ENCODE measurements at places on chromosomes 12 and 14. TPM values are rescaled to one million over a fixed set of nuclear protein-coding genes. Genes with fewer than 3 reads are reported as not detected.
A peak's percentile ranks its signal among the peaks of the same experiment; 100 is the strongest.

FGF6 gene
- not detected for total RNA-seq

CLEC9A gene
- not detected for total RNA-seq

DNA sequence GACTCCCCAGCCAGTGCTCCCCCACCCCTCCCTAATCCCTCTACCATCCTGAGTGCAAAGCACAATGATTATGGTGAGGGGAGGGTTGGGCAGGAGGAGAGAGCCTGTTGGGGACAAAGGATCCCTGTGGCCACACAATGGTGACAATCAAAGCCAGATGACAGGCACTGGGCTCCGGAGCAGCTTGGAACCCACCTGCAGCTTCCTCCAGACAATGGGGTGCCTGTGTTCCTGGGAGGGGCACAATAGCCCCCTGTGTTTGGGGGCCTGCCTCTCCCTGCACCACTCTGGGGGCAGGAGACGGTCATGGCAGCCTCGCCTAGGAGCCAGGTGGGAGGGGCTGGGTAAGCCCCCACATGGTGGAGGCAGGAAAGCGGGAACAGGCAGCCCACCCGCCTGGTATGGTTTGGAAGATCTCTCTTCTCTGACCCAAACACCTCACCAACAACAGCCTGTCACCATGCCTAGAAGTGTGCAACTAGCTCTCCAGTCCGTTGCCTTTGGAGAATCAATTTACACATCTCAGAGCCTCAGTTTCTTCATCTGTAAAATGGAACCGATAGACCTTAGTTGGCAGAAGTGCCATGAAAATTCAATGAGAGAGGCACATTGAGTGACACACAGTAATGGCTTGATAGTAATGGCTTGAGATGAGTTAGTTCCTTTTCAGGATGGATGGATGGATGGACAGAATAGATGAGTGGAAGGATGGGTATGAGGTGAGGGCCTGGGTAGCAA is 53.0 kb downstream of the MVK start:
- no peak overlapping the region for H3K4me3 ChIP-seq
- no peaks in the 10 kb centered on the region for H3K36me3 ChIP-seq
- peaks cover 19% of the 10 kb centered on the region for H3K27me3 ChIP-seq

- H3K4me1 ChIP-seq = no peaks in the 10 kb centered on the region
- H3K4me3 ChIP-seq = no peak overlapping the region
- H3K27ac ChIP-seq = no peak overlapping the region
- DNase-seq = no peak
Measured at GRCh38 chr12:32437095-32437515, 37.7 kb downstream of the FGD4 start.

- no peaks in the 10 kb centered on the region for H3K27me3 ChIP-seq
- peaks cover 99% of the 10 kb centered on the region for H3K4me1 ChIP-seq
- peak overlapping the region; percentile 77 for H3K27ac ChIP-seq
- no peak overlapping the region for H3K4me3 ChIP-seq
- no peak for DNase-seq
- H3K36me3 ChIP-seq = peaks cover 63% of the 10 kb centered on the region
Measured at GRCh38 chr14:91378930-91379578, 38.6 kb downstream of the CCDC88C start.

- H3K4me1 ChIP-seq = peaks cover 21% of the 10 kb centered on the region
- H3K27ac ChIP-seq = no peak overlapping the region
- no peak overlapping the region for H3K4me3 ChIP-seq
Measured at GRCh38 chr12:89448951-89449371, 75.6 kb downstream of the GALNT4 start.

DNA sequence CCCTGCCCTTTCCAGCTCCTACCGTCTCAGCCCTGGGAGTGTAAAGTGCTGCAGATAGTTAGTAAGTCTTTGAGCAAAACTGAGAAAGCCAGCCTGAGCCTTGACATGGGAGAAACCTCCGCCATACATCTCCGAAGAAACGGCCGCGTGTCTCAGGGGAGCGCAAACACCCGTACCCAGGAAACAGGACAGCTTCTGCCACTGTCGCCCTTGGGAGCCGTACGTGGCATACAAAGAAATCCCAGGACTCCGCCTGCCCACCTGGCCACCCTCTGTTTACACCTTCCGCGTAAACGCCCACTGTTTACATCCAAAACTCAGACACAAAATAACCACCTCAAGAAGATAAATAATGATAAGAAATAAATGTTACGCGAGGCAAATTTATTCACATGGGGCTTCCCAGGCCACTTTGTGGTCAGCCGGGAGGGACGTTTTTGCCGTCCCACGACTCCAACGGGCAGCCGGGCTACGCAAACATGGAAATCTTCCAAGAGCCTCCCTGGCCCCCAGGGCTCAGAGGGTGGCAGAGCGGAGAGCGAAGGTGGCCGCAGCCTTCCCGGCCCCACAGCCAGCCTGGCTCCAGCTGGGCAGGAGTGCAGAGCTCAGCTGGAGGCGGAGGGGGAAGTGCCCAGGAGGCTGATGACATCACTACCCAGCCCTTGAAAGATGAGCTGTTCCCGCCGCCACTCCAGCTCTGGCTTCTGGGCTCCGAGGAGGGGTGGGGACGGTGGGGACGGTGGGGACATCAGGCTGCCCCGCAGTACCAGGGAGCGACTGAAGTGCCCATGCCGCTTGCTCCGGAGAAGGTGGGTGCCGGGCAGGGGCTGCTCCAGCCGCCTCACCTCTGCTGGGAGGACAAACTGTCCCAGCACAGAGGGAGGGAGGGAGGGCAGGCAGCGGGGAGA is at the start of gene BDKRB2:
BDKRB2 (plus strand) TSS at position 689 of the 908 bp plus-strand sequence. CDS start 32,269 bp downstream, outside the sequence.
- peaks cover 13% of the 10 kb centered on the region for H3K27me3 ChIP-seq
- H3K4me1 ChIP-seq = peaks cover 4% of the 10 kb centered on the region
- H3K27ac ChIP-seq = no peak within 1 kb of the TSS
- no peaks in the 10 kb centered on the region for H3K36me3 ChIP-seq
- DNase-seq = no peak

GRCh38 chr12:57001448-57001906 is 4.9 kb downstream of the ZBTB39 start:
- H3K4me3 ChIP-seq = no peak overlapping the region
- peaks cover 26% of the 10 kb centered on the region for H3K36me3 ChIP-seq
- DNase-seq = peak; percentile 78
- H3K27me3 ChIP-seq = no peaks in the 10 kb centered on the region

GRCh38 chr12:64937452-64937851 is 113.0 kb downstream of the TBC1D30 start:
- no peaks in the 10 kb centered on the region for H3K4me1 ChIP-seq
- H3K27me3 ChIP-seq = peaks cover 9% of the 10 kb centered on the region
- no peak overlapping the region for H3K27ac ChIP-seq
- H3K4me3 ChIP-seq = no peak overlapping the region
- H3K36me3 ChIP-seq = no peaks in the 10 kb centered on the region

- no peak for DNase-seq
- H3K4me1 ChIP-seq = peaks cover 3% of the 10 kb centered on the region
- no peak overlapping the region for H3K4me3 ChIP-seq
- H3K36me3 ChIP-seq = no peaks in the 10 kb centered on the region
Measured at GRCh38 chr14:54722791-54723432, 156.0 kb downstream of the SAMD4A start.

DNA sequence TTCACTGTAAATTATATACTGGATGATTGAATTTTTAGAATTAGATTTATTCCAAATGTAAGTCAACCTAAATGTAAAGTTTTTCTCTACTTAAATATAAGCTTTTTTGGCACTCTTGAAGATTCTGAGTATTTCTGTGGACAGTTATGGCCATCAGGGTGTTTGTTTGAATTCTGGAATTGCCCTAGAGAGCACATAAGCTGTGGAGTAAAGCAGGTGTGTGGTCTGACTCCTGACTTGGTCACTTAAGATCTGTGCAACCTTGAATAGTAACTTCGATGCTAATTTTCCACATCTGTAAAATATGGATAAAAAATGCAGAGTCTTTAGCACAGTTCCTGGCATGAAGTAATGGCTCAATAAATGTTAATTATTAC is 64.4 kb downstream of the FUT8 start:
- no peaks in the 10 kb centered on the region for H3K27me3 ChIP-seq
- peaks cover 49% of the 10 kb centered on the region for H3K4me1 ChIP-seq
- no peak overlapping the region for H3K4me3 ChIP-seq
- no peak overlapping the region for H3K27ac ChIP-seq
- no peak for DNase-seq

DNA sequence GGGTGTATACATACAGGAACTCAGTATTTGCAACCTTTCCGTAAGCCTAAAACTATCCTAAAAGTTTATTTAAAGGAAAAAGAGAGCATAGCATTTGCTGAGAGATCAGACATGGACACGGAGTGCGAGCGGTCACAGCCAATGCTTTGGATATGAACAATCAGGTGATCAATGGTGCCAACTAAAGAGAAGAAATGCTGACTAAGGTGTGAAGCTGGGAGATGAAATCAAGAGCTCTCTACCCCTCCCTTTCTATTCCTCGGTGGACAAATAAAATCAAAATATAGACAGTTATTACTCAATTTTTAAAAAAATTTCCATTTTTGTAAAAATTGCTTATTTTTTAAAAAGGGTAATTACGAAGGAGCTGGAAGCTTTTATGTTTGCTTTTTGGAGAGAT is 29.2 kb downstream of the NT5DC3 start:
- H3K36me3 ChIP-seq = peaks cover 8% of the 10 kb centered on the region
- no peak overlapping the region for H3K4me3 ChIP-seq
- H3K4me1 ChIP-seq = no peaks in the 10 kb centered on the region
- no peak overlapping the region for H3K27ac ChIP-seq

- no peaks in the 10 kb centered on the region for H3K4me1 ChIP-seq
- H3K27ac ChIP-seq = no peak overlapping the region
Measured at GRCh38 chr12:94495445-94496115, 35.9 kb upstream of the CEP83 start.

DNA sequence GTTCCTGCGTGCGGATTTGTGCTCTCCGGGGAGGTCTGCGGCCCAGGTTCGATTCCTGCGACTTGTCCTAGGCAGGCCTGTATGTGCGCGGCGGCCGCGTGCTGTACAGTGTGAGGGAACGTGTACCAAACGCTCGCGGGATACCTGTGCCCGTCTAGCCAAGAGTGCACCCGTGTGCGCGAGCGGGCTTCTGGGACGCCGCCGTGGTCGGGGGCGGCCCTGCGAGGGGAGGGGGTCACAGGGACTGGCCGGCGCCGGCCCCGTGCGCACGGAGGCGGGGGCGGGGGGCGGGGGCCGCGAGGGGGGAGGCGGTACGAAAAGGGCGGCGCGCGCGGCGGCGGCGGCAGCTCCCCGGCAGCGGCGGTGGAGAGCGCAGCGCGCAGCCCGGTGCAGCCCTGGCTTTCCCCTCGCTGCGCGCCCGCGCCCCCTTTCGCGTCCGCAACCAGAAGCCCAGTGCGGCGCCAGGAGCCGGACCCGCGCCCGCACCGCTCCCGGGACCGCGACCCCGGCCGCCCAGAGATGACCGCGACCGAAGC is at the start of gene DLK1:
DLK1 (plus strand) TSS at position 343 of the 536 bp plus-strand sequence; CDS start at position 520, 177 bp downstream.
- no peaks in the 10 kb centered on the region for H3K4me1 ChIP-seq
- H3K27me3 ChIP-seq = peaks cover 35% of the 10 kb centered on the region
- no peak within 1 kb of the TSS for H3K27ac ChIP-seq

DIO2 gene
- total RNA-seq = not detected

DNA sequence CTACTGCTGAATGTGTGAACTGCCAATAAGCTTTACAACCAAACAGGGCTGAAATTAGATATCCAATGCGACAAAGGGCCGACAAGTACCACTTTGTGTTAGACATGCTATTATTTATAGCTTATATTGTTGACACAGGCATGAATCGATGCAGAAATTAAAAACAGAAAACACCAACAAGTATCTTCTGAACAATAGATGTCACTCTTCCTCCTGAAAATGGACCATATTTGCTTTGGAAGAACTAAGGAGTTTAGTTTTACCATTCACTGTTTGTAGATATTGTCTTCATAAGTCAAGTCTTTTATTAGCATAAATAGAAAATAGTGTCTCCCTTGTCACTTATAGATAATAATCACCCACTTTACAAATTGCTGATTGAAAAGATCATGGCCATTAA is 86.5 kb downstream of the LRIG3 start:
- no peaks in the 10 kb centered on the region for H3K36me3 ChIP-seq
- DNase-seq = no peak
- no peak overlapping the region for H3K4me3 ChIP-seq
- H3K4me1 ChIP-seq = no peaks in the 10 kb centered on the region
- no peaks in the 10 kb centered on the region for H3K27me3 ChIP-seq

DNA sequence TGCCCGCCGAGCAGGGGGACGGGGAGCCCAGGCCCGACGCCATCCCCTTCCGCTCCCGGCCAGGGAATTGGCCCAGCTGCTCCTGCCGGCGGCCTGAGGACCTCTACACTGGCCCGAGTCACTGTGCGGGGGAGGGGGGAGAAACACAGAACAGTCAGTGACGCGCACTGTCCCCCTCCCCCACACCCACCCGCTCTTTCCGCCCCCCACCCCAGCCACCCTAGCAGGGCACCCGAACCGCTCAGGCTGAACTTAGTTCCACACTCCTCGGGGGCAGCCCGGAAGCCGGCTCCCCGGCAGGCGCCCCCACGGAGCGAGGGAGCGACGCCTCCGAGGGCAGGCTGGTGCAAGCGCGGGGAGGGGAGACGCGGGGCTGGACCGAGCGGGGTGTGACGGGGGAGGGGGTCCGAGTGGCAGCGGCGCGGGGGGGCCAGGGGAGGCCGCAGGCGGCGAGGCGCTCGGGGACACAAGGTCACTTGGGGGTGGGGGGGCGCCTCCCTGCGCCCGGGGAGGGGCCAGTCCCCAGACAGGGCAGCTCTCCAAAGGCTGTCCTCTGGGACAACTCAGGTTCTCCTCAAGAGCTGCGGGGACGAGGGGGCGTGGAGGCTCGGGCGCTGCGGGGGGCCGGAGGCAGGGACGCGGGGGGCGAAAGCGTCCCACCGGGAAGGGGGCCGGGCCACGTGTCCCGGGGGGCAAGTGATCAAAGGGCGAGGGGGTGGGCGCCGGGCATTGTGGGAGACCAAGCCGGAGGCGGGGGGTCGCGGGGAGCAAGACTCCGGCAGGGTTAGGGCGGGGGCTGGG is 648 bp downstream of the CHD4 start:
- H3K27me3 ChIP-seq = no peaks in the 10 kb centered on the region
- peak overlapping the region; percentile 75 for H3K27ac ChIP-seq
- no peak for DNase-seq
- no peak overlapping the region for H3K4me3 ChIP-seq
- H3K36me3 ChIP-seq = peaks cover 41% of the 10 kb centered on the region
- H3K4me1 ChIP-seq = peaks cover 53% of the 10 kb centered on the region

DNA sequence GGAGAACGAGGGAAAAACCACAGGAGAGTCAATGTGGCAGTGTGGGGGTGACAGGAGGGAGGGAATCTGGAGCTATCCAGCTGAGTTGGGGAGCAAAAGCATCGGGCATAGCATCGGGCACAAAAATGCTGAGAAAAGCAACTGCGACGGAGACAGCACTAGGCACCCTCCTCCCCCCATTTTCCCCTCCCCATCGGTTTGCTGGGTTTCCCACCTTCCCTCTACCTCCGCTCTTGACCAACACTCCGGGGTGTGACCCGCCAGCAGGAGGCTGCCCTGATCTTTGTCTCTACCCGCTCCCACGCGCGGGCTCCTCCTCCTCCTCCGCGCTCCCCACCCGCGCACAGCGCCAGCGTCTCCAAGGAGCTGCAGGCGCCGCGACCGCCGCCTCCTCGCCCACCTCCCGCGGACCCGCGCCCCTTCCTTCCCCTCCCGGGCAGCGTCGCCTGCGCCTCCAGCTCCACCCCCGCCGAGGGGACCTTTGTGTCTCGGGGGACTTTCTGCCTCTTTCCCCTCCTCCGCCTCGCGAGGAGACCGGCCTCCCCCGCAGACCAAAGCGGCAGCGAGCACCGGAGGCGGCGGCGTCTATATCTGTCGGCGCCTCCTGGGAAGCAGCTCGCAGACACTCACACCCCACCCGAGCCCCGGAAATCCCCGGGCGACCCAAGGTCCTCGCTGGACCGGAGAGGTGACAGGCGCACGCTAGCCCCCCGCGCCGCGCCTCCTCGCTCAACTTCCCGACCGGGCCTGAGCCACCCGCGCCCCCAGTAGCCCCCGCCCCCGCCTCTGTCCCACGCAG is 920 bp downstream of the CDK17 start:
- DNase-seq = peak; percentile 74
- peak overlapping the region; percentile 94 for H3K4me3 ChIP-seq
- peaks cover 11% of the 10 kb centered on the region for H3K36me3 ChIP-seq
- H3K27me3 ChIP-seq = no peaks in the 10 kb centered on the region
- peak overlapping the region; percentile 94 for H3K27ac ChIP-seq
- peaks cover 47% of the 10 kb centered on the region for H3K4me1 ChIP-seq

ACSM4 gene
- total RNA-seq = not detected
